ENCODE measurements at places on chromosomes 3 and 15. TPM values are rescaled to one million over a fixed set of nuclear protein-coding genes. Genes with fewer than 3 reads are reported as not detected.
A peak's percentile ranks its signal among the peaks of the same experiment; 100 is the strongest.

GRCh38 chr3:114404590-114404989 lies 110.8 kb downstream of the TIGIT start:
- peaks cover 18% of the 10 kb centered on the region for H3K4me1 ChIP-seq
- H3K4me3 ChIP-seq = no peak overlapping the region
- DNase-seq = no peak
- no peaks in the 10 kb centered on the region for H3K27me3 ChIP-seq
- H3K27ac ChIP-seq = no peak overlapping the region

- H3K4me3 ChIP-seq = no peak overlapping the region
- H3K36me3 ChIP-seq = no peaks in the 10 kb centered on the region
- H3K27me3 ChIP-seq = no peaks in the 10 kb centered on the region
- H3K4me1 ChIP-seq = peaks cover 18% of the 10 kb centered on the region
- H3K27ac ChIP-seq = no peak overlapping the region
These were observed 20.2 kb upstream of the SLC6A20 start for GRCh38 chr3:45816544-45816943.

- peak overlapping the region; percentile 15 for H3K4me3 ChIP-seq
- H3K27ac ChIP-seq = peak overlapping the region; percentile 27
- H3K4me1 ChIP-seq = peaks cover 17% of the 10 kb centered on the region
These were observed 697 bp upstream of the TRIM69 start for GRCh38 chr15:44735482-44736180.

- no peak overlapping the region for H3K4me3 ChIP-seq
- no peaks in the 10 kb centered on the region for H3K27me3 ChIP-seq
- H3K36me3 ChIP-seq = no peaks in the 10 kb centered on the region
- H3K4me1 ChIP-seq = no peaks in the 10 kb centered on the region
These were observed 69.3 kb downstream of the ARPP21 start for GRCh38 chr3:35708394-35709271.

DNA sequence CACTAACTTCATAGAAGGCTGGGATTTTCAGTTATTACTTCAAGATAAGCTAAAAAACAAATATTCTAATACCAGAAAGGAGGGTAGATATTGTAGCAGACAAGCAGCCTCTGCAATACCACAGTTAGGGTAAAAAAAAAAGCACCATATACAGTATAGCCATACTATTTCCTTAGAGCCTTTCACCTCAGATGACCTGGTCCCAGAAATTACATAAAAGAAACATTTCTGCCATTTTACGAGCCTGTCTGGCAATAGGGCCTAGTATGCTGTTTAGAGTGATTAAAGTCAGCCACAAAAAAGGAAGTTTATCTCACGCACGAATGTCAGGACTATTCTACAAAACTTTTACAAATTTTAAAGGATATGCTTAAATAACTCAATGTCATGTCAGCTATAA lies 1016.6 kb downstream of the PLOD2 start:
- no peaks in the 10 kb centered on the region for H3K4me1 ChIP-seq
- no peak for DNase-seq
- H3K4me3 ChIP-seq = no peak overlapping the region
- no peaks in the 10 kb centered on the region for H3K36me3 ChIP-seq

Gene KCNMB2
- total RNA-seq = 1.1 TPM

Data from osteoblast (primary cell).